Activated CD4-positive, alpha-beta T cell treated with anti-CD3 and anti-CD28 coated beads, Interleukin-2, amount 50 U/mL, for 24 hours (primary cell): ENCODE measurements at places on chromosomes 1 and 21.

DNA sequence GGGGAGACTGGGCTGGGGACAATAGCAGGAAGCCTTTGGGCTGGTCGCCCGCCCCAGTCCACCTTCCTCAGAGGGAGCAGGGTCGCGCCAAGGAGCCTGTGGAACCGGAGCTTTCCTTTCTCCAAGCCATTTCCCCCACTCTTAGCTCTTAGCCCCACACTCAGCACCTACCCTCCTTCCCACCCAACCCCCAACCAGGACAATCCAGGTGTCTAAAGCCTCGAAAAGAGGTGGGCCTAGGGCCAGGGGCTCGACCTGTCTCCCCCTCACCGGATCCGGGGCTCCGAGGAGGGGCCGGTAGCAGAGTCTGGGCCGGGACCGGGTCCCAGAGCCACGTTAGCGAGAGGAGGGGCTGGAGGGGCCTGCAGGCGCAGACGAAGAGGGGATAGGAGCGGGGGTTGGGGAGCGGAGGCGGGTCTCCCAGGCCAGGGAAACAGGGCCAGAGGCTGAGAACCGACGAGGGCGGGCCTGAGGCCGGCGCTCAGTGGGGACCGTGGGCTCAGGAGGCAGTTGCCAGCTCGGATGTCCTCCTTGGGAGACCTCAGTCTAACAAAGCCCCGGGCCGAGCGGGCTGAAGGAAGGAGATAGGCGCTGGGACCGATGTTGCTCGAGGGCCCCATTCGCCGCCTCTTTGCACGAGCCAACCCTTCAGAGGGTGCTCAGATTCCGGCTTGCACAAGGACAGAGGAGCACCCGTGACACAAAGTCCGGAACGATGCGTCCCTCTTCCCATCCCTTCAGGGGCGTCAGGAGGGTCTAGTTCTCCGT is 943 bp downstream of the SEMA6C start:
- DNase-seq: no peak

DNA sequence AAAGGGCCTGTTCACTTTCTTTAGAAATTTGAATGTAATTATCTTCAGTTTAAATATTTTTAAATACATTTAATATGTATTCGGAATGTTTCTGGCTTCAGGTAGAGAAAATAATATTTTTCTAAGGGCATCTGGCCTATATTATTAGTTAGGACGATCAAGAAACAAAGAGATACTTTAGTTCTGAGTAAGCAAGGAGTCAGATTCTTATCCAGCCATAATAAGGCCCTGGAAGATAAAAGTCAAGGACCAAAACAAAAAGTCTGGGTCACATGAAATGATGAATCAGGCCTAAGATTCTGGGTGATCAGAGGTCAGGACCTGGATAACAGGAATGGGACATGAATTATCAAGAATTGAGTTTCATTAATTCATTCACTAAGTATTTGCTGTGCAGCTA is 6.3 kb downstream of the PHC2 start:
- DNase-seq: no peak

- DNase-seq: no peak
Measured at GRCh38 chr1:182217967-182218366, 156.5 kb upstream of the ZNF648 start.

GRCh38 chr1:108624069-108624468 is 36.8 kb downstream of the HENMT1 start:
- no peak for DNase-seq

- no peak for DNase-seq
Measured at GRCh38 chr1:173208868-173209267, 1.7 kb upstream of the TNFSF4 start.
